Spleen (tissue), 13 donors: ENCODE measurements at places on chromosomes 6 and 20.
A peak's percentile ranks its signal among the peaks of the same experiment; 100 is the strongest.

- DNase-seq, result no peak
Observed at GRCh38 chr20:49775229-49775693, 37.4 kb upstream of the SLC9A8 start.

- peak; percentile 66 for DNase-seq
Observed at GRCh38 chr6:129748212-129748900, 38.4 kb upstream of the ARHGAP18 start.

GRCh38 chr20:57195023-57195422 is 71.4 kb downstream of the BMP7 start:
- DNase-seq, result no peak

- DNase-seq, result no peak
Observed at GRCh38 chr20:2084703-2085102, 16.9 kb upstream of the STK35 start.

DNA sequence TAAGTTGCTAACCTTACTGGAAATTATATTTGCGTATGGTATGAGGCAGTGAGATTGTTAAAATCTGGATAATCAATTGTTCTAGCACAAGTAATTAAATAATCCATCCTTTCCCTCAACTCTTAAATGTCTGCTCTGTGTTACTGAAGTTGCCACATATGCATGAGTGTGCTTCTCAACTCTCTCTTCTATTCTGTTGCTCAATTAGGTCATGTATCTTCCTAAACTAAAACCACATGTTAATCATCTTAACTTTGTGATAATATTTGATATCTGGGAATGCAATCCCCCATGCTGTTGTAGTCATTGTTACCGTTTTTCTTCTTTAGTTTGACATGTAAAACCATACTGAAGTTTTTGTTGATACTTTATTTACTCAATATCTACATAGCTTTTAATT is 63.5 kb upstream of the STMND1 start:
- DNase-seq, result no peak

- no peak for DNase-seq
Observed at GRCh38 chr6:146957181-146958093, 246.8 kb upstream of the STXBP5 start.

GRCh38 chr6:20876036-20876435 is 341.8 kb downstream of the CDKAL1 start:
- DNase-seq, result no peak

DNA sequence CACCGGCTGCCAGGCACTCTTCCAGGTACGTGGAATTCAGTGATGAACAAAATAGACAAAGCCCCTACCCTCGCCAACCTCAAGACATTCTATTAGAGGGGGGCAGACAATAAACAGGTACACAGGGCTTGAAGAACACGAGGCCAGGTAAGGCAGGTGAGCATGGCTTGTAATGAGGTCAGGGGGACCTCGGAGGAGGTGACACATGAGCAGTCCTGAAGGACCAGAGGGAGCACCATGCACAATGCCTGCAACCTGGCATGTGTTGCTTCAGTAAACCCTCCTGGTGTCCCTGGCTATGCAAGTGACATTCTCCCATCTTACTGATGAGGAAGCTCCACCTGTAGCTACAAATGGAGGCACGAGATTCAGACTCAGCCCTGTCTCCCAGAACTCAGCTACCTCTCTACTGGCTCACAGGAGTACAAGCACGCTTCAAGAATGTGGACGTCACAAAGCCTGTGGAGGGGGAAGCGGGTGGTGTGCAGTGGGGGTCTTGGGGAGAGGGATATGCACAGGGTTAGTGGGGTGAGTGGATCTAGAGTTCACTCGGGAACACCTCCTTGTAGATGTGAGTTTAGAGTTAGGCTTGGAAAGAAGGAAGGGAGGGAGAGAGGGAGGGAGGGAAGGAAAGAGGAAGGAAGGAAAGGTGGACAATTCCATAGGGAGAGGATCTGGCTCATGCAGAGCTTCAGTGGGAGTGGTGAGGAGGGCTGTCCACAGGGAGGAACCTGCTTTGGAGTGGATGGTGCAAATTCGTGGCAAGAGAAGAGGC is 7.6 kb upstream of the MAPK13 start:
- no peak for DNase-seq

DNA sequence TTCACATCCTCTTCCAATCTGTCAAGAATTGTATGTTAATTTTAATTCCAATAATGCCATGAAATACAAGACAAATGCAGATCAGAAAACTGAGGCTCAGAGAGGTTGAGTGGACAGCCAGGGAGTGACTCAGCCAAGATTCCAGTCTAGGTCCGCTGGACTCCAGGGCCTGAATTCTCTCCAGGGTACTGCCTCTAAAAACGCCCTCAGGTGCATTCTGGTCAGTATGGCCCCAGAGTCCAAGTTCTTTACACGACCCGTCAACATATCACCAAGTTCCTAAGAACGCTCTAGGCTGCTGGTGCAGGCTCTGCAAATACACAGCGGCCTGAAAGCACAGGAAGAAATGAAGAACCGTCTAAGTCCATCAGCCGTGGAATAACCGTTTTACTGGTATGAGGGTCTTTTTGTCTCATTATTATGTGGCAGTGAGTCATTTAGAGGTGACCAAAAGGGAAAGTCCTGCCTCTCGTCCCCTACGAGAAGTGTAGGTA is 709 bp upstream of the ASXL1 start:
- no peak for DNase-seq

- DNase-seq, result no peak
Observed at GRCh38 chr6:9116026-9116425, 680.7 kb upstream of the SLC35B3 start.

DNA sequence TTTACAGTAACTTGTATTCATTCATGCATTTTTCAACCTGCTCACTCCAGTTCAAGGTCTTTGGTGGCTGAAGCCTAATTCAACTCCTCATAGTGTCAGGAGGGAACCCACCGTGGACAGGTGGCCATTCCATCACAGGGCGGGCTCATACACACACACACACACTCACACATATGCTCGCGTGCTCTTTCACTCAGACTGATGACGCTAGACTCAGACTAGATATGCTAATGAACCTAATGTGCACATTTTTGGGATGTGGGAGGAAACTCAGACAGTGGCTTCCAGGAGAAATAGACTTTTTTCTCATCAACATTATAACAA is 56.7 kb downstream of the TRIM27 start:
- no peak for DNase-seq

DNA sequence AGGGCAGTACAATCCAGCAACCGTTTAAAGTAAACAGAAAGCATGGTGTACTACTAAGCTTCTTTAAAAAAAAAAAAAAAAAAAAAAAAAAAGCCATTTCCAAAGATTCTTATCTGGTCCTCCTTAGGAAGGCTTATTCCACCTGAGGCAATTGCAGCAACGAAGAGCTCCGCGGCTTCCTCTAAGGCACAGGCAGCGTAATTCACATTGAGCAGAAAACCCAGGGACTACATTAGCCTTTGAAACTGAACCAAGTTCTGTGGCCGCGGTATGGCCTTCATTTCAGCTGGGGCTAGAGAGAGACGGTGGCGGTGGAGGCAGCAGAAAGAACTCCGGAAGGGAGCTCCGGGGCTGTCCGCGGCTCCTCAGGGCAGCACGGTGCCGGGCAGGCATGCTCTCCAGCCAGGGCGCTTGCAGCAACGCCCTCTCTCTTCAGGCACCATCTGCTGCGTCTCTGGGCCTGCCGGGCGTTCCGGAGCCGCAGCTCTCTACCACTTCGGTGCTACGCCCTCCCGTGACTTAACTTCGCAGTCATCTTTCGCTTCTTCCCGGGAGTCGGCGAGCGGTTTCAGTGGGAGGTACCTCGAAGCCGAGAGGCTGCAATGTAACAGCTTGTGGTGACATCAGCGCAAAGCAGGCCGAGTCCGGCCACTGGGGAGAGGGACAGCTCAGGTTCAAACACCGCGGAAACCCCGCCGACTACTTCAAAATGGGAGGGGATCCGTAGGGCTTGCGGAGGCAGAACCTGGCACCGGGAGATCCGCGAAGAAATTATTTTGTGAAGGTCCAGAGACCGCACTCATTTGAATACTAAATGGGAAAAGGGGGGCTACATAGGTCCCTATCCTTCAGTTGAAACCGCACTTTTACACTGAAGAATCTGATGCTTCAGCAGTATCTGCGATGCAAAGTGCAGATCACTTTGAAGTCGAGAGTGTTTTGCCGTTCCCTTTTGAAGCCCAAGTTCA is 100.0 kb downstream of the DST start:
- peak; percentile 92 for DNase-seq

GRCh38 chr6:20705741-20706140 is 171.5 kb downstream of the CDKAL1 start:
- DNase-seq, result no peak

- DNase-seq, result no peak
Observed at GRCh38 chr6:138162955-138163575, 1.3 kb downstream of the ARFGEF3 start.

DNA sequence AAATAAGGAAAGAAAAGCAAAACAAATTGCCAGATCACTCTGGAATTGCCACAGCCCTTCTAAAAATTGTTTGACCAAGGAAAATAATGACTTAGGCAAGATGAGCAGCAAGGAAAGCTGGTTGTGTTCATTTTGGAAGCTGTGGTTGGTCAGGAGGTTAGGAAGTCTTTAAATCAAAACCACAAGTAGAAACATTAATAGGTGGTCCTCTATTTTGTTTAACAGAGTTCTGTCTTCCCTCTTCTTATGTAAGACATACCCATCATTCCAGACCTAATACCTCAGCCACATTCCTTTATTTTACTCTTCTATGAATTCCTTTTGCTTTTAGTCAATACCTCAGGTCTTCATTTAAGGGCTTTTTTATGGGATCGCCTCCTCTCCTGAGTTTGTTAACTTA is 422.2 kb upstream of the PLCB4 start:
- DNase-seq, result no peak

DNA sequence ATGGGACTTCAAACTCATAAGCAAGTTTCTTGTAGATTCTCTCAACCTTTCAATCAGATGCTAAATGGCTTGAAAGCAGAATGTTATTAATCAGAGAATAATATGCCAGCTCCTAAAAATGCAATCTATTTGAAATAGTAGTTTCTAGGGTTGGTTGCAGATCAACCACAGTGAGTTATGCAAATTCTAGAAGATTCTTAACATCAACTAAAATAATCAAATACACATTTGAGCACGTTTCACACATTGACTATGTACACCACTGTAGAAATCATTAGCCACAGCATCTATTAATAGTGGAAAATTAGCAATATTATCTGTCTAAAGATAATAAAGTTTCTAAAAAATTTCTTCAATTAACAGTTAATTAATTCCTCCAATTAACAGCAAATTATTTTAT is 141.9 kb upstream of the GJE1 start:
- DNase-seq, result no peak

DNA sequence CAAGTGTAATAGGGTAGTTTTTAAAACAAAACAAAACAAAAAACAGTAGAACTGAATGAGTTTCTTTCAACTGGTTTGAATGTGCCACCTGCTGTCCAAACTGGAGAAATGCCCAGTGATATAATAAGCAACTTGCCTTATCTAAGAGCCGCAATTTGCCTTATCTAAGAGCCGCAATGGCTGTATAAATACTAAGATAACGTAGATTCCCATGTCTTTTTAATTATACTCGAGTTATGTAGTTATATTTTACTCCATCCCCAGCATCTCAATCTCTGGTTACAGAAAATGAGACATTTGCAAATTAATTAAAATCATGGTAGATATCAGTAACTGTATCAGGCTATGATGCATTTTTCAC is 67.2 kb downstream of the RPP40 start:
- DNase-seq, result no peak

GRCh38 chr6:3881711-3882421 is 32.7 kb downstream of the FAM50B start:
- no peak for DNase-seq

GRCh38 chr20:63158845-63159244 is 57.1 kb downstream of the YTHDF1 start:
- peak; percentile 16 for DNase-seq

DNA sequence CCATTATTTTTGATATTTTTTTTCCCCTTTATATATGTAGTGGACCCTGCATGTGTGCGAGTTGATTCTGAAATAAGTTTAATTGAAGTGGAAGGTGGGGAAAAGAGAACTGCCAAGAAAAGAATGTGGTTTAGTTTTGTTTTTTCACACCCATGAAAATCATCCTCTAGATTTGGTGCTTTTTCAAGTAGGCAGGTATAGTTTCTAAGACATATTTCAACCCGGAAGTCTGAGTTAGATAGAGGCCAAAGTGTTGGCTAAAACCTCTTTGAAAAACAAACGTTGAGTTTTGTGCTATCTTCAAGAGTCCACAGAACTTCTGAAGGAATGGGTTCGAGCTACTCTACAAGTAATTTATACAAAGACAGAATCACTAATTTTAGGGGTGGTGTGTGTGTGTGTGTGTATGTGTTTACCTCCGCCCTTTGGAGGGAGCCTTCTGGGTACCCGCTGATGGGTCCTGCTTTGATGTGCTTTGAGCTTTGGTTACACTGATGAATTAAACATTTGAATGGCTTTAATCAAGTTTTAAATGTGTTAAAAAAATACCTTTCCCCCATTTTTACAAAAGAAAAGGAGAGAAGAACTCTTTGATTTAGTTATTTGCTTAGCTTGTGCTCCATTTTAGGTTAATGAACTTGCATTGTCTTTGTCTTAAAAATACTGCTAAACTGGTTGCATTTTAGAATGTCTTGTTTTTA is 2.5 kb downstream of the RREB1 start:
- no peak for DNase-seq

DNA sequence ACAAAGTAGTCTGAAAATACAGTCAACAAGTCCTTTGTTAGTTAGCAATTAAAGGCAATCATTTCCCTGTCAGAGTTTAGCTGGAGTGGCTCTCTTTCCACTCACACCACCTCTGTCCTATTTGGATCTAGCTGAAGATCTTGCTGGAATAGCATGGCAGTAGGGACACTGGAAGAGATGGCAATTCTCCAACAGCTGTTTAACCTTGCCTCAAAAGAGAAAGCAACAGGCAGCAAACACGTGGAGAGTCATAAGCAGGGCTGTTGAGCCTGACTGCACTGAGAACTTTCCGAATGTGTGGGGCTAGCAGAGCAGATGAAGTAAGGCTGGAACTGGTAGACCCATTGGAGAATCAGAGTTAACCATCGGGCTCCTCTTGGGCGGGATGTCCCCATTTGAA is 38.0 kb upstream of the PRSS35 start:
- DNase-seq, result no peak

- DNase-seq, result no peak
Observed at GRCh38 chr20:20552076-20552475, 160.4 kb downstream of the RALGAPA2 start.

- DNase-seq, result no peak
Observed at GRCh38 chr6:119312875-119313338, 36.7 kb downstream of the MAN1A1 start.

DNA sequence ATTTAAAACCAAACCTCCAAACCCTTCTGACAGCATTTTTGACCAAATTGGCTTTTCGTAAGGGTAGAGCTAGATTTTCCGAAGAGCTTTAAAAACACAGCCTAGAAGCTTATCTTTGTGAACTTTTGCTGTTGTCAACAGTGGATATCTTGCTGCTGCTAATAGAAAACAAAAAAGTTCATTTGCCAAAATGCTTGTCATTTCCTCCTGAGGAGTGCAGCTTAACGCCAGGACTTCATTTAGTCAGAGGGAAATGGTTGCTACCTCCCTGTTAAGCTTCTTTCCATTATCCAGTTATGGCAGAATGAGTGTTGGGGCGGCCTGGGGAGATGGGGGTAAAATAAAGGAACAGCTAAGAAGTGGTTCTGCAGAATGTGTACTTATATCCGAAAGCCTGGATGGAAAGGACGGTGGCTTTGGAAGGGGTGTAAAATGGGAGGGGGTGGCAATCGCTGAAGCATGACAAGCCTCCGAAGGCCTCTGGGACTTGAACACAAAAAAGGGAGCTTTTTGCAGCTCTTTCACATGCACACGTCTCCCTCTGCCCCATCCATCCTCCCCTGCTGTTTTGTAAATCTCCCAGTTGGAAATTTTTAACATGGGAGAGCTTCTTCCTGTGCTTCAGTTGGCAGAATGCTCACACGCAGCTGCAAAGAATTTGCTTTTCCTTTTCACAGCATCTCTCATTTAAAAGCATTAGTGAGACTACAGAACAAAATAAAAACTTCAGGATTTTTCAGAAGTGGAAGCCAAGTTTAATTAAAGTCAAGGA is 22.5 kb downstream of the JARID2 start:
- DNase-seq, result no peak
